ENCODE measurements at places on chromosomes 4 and X.

GRCh38 chr4:16969696-16970135, 71.3 kb upstream of the LDB2 start:
- peak; percentile 38 for DNase-seq

DNA sequence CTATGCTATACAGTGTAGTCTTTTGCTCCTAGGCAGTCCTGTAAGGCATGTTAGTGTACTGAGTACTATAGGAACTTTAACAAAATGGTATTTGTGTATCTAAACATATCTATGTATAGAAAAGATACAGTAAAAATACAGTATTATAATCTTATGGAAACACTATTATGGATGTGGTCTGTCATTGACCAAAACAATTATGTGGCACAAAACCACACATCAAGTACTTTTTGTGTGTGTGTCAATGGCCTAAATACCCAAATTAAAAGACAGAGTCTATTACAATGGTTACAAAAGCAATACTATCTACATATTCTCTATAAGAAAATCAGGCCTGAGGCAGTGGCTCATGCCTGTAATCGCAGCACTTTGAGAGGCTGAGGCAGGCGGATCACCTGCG, 610.2 kb upstream of the NDST4 start:
- no peak for DNase-seq

- DNase-seq = no peak
Observed at GRCh38 chr4:22877486-22878052, 184.8 kb downstream of the GBA3 start.

GRCh38 chrX:80011522-80011921, 3.0 kb upstream of the TBX22 start:
- DNase-seq = no peak

- DNase-seq = peak; percentile 85
Observed at GRCh38 chr4:158209825-158210807, at the start of gene TMEM144. TSS of gene TMEM144 (plus strand) at chr4:158210486. CDS start at chr4:158212668, 2,182 bp downstream.

DNA sequence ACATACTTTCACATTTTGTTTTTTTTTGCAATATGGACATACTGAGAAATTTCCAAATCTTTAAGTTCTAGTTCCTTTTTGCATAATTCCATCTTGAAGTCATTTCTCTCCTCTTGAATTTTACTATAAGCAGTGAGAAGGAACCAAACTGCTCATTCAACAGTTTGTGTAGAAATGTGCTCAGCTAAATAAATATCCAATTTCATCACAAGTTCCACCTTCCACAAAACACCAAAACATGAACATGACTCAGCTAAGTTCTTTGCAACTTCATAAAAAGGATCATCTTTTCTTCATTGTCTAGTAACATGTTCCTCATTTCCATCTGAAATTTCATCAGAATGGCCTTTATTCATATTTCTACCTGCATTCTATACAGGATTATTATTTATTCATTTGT, 77.3 kb upstream of the FGF13 start:
- DNase-seq = no peak

GRCh38 chrX:83829874-83830273, 31.1 kb upstream of the CYLC1 start:
- DNase-seq = no peak

DNA sequence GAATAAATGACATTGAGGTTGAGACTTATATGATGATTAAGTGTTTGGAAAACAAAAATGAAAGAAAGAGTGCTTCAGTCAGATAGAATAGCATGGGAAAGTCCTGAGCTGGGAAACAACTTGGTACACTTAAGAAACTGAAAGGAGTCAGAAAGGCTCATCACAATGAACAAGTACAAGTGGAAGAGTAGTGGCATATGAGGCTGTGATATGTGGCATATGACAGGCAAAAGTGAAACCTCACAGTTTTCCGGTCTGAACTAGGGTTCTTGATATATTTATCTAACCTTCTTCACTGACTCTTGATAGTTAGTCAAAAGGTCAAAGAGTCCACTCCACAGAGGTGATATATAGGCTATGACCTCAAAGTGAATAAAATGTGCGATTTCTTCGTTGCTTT, 537.1 kb upstream of the CXorf51A start:
- DNase-seq = no peak

DNA sequence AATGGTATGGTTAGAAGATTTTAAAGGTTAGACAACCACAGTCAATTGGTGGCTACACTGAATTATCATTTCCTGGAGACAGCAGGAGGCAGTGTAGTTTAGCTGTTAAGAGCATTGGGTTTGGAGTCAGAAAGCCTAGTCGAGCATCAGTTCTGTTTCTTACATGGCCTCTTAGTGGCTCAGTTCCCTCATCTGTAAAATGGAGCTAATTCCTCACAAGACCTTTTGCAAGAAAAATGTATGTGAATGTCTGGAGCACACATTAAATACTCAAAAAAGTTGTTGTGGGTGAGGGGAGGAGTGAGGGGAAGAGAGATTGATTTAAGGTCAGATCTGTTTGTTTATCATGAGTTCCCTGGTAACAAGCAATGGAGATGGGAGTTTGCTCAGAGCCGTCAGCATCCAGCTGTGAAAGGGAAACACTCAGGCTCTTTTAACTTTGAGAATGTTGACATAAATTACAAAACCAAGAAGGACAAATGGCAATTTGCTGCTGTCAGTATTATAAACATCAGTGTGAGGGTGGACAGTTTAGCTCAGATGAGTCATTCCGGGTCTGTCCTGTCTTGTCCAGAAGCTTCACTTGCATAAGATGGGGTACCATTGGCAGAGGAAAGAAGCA, 98.2 kb upstream of the PGRMC2 start:
- peak; percentile 88 for DNase-seq

- DNase-seq = no peak
Observed at GRCh38 chr4:86961116-86961515, 26.3 kb downstream of the AFF1 start.

GRCh38 chr4:87717276-87718031, 67.4 kb downstream of the DMP1 start:
- DNase-seq = no peak

DNA sequence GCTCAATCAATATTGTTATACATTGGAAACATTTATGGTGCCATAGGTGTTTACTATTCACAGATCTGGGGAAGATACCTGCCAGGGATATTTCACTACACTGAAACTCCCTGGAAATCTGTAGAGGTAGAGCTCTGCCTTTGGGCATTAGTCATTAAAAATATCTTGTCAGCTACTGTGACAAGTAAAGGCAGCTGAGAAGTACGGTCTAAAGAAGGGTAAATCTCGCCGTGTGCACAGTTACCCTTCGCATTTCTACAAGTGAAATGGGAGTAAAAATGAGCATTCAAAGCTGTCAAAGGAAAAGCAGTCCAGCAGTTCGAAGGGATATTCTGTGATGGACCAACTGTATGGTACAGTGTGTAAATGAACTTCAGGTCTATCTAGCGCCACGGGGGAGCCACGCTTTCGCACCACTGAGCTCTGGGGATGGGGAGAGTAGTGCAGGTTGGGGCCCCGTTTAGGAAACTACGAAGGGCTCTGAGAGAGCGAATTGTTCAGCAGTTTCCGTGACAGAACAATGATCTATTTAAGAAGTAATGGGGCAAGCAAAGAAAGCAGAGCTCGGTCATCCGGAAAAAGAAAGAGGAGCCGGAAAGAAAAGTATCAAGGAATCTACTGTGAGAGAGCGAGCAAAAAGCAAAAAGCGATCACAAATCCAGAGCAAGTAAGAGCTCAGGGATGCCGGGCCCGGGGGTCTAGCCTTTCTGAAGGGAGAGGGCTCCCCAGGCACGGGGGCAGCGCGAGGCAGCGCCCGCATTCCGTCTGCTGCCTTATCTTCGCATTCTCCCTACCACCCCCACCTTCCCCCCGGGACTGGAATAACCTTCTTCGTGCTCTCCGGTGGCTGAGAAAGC, 646 bp downstream of the TIGD4 start:
- DNase-seq = no peak

DNA sequence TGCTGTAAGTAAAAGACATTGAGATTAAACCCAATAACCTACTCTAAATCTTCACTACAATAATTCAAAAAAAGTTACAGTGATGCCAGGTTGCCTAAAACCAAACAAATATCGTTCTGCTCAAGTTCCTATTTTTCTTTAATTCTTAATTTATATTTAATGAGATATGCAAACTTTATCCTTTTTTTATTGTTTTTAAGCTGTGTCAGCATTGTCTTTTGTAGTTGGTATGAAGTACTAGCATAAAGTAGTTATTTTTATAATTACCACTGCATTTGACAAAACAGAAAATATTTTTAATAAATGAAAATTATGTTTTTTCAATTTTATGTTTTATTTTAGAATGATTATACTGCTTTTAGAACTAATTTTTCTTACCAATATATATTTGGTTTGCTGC, 1431.1 kb upstream of the PCDH7 start:
- DNase-seq = no peak

- no peak for DNase-seq
Observed at GRCh38 chr4:169005453-169006099, 4.5 kb downstream of the CBR4 start.

GRCh38 chr4:4763822-4764557, 95.5 kb upstream of the MSX1 start:
- DNase-seq = no peak

GRCh38 chr4:81989202-81989601, 384.6 kb downstream of the HNRNPD start:
- no peak for DNase-seq

GRCh38 chr4:90171491-90171890, 44.3 kb downstream of the CCSER1 start:
- no peak for DNase-seq

DNA sequence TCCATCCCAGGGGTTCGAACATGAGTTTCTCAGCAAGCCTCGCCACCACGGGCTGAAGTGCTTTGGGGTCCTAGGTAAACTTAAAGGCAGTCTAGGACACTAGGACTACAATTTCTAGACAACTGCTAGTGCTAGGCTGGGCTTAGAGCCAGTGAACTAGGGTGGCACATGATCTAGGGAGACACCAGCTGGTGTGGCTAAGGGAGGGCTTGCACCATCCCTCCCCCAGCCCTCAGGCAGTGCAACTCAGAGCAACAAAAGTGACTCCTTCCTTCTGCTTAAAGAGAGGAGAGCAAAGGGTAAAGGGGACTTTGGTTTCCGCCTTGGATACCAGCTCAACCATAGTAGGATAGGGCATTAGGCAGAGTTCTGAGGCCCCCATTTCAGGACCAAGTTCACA, 162.5 kb upstream of the AFF2 start:
- no peak for DNase-seq

GRCh38 chr4:174053895-174054294, 229.6 kb downstream of the FBXO8 start:
- DNase-seq = no peak

DNA sequence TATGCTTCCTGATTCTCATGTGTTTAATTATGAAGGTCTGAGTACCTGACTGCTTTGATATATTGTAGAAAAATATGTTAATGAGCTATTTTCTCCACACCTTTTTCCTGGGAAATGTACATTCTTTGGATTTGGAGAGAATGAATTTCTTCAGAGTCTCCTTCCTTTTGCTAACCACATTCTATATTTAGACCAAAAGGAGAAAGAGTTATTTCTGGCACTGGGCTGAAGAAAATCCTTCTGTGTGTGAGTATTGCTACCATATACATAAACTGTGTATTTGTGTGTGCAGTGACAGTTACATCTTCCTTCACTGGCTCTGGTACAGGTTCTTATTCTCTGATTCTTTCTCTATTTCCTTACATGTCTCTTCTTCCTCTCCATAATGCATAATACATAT, 44.5 kb upstream of the PGRMC2 start:
- no peak for DNase-seq

DNA sequence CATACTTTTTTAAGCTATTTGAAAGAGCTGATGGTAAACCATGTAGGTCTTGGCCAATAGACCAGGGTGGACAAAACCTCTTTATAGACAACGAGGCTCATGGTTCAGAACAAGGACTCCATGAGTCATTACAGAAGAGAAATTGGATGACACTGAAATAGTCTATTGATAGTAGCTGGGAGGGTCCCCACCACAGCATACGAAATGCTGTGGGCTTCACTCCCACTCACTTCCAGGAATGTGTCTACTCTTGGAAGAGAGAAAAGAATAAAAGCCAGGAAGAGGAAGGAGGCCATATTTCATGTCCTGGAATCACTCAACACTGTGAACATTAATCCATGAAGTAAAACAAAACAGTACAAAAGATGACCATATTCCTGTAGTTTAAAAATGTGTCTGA, 82.3 kb upstream of the MXRA5 start:
- no peak for DNase-seq

DNA sequence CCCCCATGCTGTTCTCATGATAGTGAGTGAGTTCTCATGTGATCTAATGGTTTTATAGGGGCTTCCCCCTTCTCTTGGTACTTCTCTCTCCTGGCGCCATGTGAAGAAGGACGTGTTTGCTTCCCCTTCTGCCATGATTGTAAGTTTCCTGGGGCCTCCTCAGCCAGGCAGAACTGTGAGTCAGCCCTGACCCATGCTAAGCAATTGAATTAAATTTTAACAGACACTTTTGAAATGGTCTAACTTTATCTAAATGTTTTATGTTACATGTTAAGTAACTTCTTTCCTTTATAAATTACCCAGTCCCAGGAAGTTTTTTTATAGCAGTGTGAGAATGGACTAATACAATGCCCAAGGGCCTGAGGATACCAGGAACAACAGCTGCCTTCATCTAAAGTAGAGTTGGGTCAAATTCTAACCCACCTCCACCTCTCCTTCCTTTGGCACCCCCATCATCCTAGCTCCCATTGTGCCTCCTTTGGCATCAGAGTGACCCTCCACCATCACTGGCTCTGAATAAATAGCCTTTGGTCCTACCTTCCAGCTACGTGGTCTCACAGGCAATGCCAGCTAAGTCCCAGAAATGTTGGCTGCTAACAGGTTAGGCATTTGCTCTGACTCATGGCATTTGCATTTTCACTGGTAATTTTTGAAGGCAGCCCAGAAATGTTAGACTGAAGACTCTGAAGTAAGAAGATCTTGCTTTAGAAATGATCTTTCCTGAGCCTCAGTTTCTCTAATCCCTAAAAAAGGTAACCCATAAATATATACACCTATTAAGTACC, 182.1 kb downstream of the MOSPD2 start:
- DNase-seq = peak; percentile 2

DNA sequence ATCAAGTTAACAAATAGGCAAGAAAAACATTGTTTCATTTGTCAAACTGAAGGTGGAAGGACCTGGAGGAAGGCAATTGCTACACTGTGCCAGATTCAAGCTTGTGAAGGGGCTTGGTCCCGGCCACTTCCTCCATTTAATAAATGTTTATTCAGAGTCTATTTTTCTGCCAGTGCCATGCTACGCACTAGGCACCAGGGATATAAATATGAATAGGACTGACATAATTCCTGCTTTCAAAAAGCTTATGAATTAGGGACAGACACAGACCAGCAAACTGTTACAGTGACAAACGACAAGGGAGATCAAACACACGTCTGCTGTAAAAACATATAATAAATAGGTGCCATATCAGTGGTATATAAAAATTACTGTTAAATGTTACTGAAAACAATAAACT, 571 bp downstream of the TLR6 start:
- DNase-seq = no peak
